ENCODE measurements at places on chromosomes 3 and 15. TPM values are rescaled to one million over a fixed set of nuclear protein-coding genes. Genes with fewer than 3 reads are reported as not detected.

Gene C3orf80
- 1.3 TPM for total RNA-seq

Gene SERPINI2
- not detected for total RNA-seq

Gene TIPIN
- total RNA-seq: 4.6 TPM

DNA sequence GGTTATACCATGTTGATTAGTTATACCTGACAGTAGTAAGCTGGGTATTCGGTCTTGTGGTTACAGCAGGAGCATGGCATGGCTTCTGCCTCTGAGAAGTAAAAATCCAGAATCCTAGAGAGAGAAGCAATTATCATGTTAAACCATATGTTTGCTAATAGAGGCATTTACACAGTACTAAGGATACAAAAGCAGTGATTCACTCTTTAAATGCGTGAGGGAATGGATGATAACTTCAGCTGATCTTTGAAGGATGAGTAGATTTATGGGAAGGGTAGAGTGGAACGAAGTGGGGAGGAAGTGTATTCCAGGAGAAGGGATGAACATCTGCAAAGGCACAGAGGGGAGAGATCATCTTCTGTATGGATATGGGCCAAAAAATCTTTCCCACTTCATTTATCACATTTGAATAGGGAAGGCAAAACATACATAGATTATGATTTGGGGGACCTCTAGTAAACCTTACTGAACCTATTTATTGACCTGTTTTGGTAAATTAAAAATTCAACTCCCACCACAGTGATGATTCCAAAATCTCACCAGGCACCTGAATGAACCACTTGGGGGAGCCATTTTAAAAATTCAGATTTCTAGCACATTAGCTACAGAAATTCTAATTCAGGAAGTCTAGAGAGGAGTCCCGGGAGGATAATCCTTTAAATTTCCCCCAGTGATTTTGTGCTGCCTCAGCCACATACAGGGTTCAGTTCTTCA lies 35.1 kb downstream of the IGSF10 start:
- H3K4me1 ChIP-seq: no peaks in the 10 kb centered on the region
- no peak overlapping the region for H3K27ac ChIP-seq
- no peaks in the 10 kb centered on the region for H3K27me3 ChIP-seq

- H3K27ac ChIP-seq: no peak overlapping the region
- no peaks in the 10 kb centered on the region for H3K36me3 ChIP-seq
- no peak overlapping the region for H3K4me3 ChIP-seq
- no peak for DNase-seq
- H3K4me1 ChIP-seq: no peaks in the 10 kb centered on the region
Measured at GRCh38 chr15:31503758-31504461, 177.3 kb downstream of the KLF13 start.

GRCh38 chr15:70869346-70869745 lies 15.4 kb upstream of the LARP6 start:
- H3K4me3 ChIP-seq: no peak overlapping the region
- H3K4me1 ChIP-seq: peaks cover 5% of the 10 kb centered on the region
- H3K27me3 ChIP-seq: no peaks in the 10 kb centered on the region
- no peak for DNase-seq

GRCh38 chr3:111577798-111578685 lies 17.1 kb downstream of the ZBED2 start:
- no peak for DNase-seq
- H3K36me3 ChIP-seq: no peaks in the 10 kb centered on the region
- H3K4me1 ChIP-seq: no peaks in the 10 kb centered on the region
- H3K27ac ChIP-seq: no peak overlapping the region
- no peak overlapping the region for H3K4me3 ChIP-seq
- no peaks in the 10 kb centered on the region for H3K27me3 ChIP-seq

- no peak overlapping the region for H3K4me3 ChIP-seq
- H3K36me3 ChIP-seq: peaks cover 29% of the 10 kb centered on the region
- DNase-seq: no peak
- H3K27ac ChIP-seq: no peak overlapping the region
- H3K4me1 ChIP-seq: peaks cover 29% of the 10 kb centered on the region
- H3K27me3 ChIP-seq: no peaks in the 10 kb centered on the region
Measured at GRCh38 chr3:123685780-123686179, 100.9 kb upstream of the HACD2 start.

GRCh38 chr3:194045289-194045688 lies 90.7 kb upstream of the HES1 start:
- no peak for DNase-seq
- H3K4me3 ChIP-seq: no peak overlapping the region
- H3K4me1 ChIP-seq: peaks cover 9% of the 10 kb centered on the region
- H3K27me3 ChIP-seq: no peaks in the 10 kb centered on the region
- H3K27ac ChIP-seq: no peak overlapping the region

Measured in upper lobe of right lung (tissue), 1 donor.